ENCODE measurements at places on chromosomes 16 and 17.

- DNase-seq = no peak
These were observed 33.1 kb downstream of the ARL4D start for GRCh38 chr17:43431714-43432523.

GRCh38 chr16:46717692-46718091, 28.2 kb downstream of the ORC6 start:
- DNase-seq = no peak

DNA sequence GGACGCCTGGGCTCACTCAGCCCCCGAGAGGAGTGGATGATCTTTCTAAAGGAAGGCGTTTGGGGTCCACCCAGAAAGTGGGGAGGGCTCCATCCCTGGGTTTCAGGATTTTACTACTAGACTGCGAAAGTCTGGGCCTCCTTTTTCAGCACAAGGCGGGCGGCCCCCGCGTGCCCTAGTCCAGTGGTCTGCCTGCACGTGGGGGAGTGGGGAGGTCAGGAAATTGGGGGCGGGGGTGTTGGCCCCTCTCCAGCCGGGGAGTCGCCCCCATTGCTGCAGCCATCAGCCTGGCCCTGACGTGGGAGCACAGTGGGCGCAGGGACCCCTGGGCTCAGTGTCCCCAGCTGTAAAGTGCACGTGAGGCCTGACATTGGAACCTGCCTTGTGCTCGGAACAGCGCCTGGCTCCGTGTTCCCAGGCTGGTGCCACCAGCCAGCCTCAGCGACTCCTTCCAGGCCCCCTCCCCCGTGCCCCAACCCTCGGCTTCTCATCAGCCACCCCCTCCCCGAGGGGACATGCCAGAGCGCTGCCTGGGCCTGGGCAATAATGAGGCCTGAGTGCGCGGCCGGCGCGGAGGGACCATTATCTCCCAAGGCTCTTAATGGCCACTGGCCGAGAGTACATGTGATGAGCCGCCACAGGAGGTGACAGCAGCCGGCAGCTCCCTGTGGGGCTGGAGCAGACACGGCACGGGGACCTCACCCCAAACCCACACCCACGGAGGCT, 2.4 kb upstream of the C1QTNF8 start:
- DNase-seq = no peak

DNA sequence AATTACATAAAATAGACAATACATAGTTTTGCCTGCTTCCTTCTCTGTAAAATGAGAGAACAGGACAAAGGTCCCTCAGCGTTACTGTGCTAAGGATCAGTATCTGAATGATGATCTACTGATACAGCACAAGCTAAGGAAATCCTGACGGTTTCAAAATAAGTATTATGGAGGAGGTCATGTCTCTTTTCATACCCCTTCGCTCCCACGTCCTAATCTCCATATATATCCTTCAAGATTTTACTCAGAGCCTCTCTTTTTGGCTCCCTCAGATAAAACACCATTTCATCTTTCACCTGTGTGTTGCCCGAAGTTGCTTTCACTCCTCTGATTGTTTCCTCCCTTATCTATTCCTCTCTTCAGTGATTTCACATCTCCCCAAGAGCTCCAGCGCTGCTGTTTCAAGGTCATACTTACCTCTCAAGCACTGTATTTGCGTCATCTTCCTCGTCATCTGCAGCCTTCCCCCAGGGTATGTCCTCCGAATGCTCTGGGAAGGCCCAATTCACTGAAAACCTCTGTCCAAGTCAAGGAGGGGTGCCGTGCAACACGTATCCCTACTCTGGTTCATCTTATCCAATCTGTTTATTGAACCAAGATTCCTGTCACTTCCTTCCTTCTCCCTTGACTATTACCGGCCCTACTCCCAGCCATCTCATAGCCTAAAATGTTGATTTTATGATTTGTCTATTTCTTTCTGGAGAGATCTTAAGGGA, 1.2 kb upstream of the BLTP2 start:
- no peak for DNase-seq

GRCh38 chr16:31265329-31266245, 5.8 kb downstream of the ITGAM start:
- no peak for DNase-seq

DNA sequence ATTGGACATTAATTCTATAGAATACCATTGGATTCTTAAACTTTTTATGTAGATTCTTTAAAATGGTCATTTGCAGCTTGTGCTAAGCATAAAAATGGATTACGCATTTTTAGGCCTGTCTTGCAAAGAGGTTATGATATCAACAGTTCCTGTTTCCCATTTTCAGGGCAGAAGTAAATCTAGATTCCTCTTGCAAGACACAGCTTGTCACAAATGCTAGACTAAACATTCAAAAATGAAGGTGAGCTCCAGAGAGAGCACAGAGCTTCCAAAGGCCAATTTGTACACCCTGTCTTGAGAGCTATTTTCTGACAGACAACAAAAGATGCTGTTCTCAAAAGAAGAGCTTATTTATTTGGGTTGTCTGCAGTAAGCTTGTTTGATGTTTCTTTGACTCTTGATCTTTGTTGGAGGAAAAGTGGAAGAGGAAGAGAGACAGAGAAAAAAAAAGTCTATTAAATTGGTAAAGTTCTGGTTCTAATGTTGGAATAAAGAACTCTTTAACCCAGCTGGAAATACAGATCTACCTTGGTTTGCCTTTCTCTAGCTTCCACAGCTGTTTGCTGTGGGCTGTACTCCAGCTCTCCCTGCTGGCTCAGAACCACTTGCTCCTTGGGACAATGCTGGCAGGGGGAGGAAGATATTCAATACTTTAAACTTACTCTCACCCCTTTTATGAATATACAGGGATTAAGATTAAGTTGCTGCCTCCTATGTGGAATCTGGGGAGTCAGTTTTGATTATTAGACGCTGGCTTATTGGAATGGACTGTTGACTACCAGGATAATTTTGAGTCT, 651.8 kb downstream of the CDH11 start:
- no peak for DNase-seq

GRCh38 chr17:12089809-12090384, 69.2 kb downstream of the MAP2K4 start:
- DNase-seq = no peak

DNA sequence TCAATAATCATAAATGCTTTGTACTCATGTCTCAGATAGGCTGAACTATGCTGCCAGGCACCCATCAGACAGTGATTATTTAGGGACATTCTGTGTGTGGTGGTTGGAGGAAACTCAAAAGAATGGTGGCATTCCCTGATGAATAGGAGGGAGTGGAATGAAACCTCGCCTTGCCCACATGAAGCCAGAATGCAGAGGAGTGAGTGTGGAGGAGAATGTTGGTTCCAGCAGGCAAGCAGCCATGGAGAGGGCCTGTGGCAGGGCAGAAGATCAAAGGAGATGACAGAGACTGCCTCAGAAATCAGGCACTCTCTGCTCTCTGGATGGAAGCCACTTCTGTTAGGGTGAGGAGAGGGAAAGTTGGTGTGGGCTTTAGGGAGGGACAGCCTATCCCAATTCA, 22.5 kb downstream of the KCTD19 start:
- no peak for DNase-seq

DNA sequence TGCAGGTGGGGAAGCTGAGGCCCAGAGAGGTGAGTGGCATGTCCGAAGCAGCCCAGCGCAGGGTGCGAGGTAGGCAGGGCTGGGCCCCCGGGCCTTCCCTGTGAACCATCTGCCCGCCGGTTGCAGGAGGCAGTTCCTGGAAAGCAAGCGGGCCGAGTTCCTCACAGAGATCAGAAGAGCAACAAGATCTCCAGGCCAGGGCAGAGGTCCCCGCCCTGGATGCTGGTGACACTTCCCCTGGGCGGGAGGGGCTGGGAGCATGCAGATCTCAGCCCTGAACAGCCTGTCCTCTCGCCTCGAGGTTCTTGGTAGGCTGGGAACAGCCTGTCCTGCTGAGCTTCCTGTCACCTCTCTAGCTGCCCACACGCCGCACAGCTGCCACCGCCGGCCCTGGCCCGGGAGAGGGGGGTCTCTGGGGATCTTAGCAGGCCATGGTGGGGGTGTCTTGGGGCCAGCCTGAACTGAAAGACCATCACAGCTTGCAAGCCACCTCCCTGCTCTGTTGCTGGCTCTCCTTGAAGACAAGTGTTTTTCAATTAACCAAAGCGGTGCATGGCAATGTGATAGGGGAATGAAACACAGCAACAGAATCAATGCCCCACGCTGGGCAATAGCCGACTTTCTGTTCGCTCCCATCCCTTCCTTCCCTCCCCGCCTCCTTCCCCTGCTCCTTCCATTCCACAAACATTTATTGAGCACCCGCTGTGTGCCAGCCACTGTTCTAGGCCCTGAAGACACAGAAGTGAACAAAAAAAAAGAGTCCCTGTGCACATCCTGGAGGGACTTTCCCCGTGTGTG, 31.7 kb downstream of the SOCS1 start:
- no peak for DNase-seq

- peak; percentile 84 for DNase-seq
These were observed 14.6 kb upstream of the SBK1 start for GRCh38 chr16:28277537-28278388.
